Stromal cell of bone marrow (primary cell): ENCODE measurements at places on chromosomes 1 and 21.

GRCh38 chr1:36796106-36796590 is 238.2 kb downstream of the GRIK3 start:
- DNase-seq = no peak

GRCh38 chr21:15498455-15498854 is 231.3 kb upstream of the USP25 start:
- no peak for DNase-seq

- no peak for DNase-seq
Observed at GRCh38 chr1:93690921-93691789, 9.5 kb upstream of the BCAR3 start.

GRCh38 chr1:221774054-221774842 is 32.4 kb upstream of the DUSP10 start:
- DNase-seq = no peak

DNA sequence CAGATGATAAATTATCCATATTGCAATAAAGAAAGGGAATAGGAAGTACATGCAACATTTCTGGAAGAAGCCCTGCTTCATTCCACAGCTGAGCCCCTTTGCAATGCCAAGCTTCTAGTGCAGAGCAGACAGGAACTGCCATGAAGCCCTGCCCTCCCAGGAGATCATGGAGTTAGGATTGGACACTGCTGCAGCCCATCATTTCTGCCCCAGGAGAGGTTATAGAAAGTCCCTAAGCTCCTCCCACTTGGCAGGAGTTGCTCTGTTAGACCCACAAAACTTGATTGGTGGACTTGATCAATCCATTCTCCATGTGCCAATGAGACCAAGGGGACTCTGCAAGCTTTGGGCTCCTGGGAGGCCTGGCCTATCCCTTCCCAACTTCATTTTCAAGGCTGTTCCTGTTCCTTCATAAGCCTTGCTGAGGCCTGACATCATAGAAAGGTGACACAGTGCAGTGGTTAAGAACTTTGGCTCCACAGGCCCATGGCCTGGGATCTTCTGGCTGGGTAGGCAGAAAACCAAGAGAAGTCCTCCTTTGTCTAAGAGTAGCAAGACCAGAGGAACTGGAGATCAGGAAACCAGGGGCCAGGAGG is 1.3 kb upstream of the LAPTM5 start:
- DNase-seq = no peak
